Activated naive CD4-positive, alpha-beta T cell treated with Interleukin-2 at 50 U/mL for 16 hours (primary cell): ENCODE measurements at places on chromosomes 4 and X.

GRCh38 chrX:119684916-119685224 is 8.1 kb downstream of the SEPTIN6 start:
- DNase-seq, result no peak

DNA sequence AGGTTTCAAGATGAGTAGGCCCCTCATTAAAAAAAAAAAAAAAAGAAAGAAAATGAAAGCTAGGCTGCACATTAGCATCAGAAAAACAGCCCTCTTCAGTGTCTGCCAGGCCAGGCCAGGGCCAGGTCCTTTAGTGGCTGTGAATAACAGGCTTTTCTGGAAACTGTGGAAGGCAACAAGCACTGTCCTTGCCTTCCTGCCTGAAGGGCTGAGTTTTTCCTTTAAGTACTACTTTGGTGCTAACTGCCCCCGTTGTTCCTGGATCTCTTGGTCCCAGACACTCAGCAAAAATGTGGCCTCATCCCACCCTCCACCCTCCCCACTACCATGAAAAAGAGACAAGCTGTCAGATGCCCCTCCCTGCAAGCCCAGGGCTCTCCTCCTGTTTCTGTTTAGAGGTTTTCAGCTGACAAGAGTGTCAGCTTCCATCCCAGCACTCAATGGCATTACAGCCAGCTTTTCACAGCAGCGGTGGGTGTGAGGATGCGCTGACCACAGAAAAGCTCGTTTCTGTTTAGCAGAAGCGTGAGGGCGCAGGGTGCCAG is 174.2 kb downstream of the NHS start:
- no peak for DNase-seq

GRCh38 chr4:165612936-165613335 is 234.1 kb downstream of the CPE start:
- peak; percentile 6 for DNase-seq

DNA sequence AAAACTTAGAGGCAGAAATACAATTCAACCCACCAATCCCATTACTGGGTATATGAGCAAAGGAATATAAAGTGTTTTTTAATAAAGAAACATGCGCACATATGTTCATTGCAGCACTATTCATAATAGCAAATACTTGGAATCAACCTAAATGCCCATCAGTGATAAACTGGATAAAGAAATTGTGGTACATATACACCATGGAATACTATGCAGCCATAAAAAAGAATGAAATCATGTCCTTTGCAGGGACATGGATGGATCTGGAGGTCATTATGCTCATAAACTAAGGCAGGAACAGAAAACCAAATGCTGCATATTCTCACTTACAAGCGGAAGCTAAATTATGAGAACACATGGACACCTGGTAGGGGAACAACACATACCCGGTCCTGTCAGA is 807.7 kb upstream of the INTU start:
- no peak for DNase-seq

GRCh38 chr4:165209796-165210195 is 2.4 kb downstream of the KLHL2 start:
- no peak for DNase-seq

DNA sequence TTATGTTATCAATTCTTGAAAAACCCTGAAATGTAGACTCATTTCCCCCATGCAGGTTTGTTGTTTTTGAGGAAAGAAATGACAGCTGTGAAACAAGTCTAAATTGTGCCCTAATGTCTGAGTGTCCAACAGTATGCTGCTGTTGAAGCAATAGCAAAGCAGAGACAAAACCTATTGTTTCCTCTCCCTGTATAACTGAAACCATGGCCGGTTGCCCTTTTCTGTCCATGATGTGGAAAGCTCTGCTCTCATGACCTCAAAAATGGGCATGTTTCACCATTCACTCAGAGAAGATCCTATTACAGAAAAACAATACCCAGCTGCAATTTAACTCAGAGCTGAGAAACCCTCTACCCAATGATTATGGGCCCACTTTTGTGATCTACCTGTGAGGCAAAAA is 312.6 kb upstream of the FTHL17 start:
- DNase-seq, result no peak
